ENCODE measurements at places on chromosomes 11 and 22. TPM values are rescaled to one million over a fixed set of nuclear protein-coding genes. Genes with fewer than 3 reads are reported as not detected.

The TBX1 gene
- total RNA-seq: not detected

The CSF2RB gene
- total RNA-seq: 41.2 TPM

The SPINDOC gene
- total RNA-seq: 27.5 TPM

The NCAM1 gene
- total RNA-seq: 0.37 TPM

The LRRC55 gene
- total RNA-seq: not detected

The RIBC2 gene
- total RNA-seq: not detected

The LRFN4 gene
- 10.6 TPM for total RNA-seq

The TBX10 gene
- not detected for total RNA-seq

The POU2AF2 gene
- total RNA-seq: not detected

The SLC6A5 gene
- total RNA-seq: not detected

DNA sequence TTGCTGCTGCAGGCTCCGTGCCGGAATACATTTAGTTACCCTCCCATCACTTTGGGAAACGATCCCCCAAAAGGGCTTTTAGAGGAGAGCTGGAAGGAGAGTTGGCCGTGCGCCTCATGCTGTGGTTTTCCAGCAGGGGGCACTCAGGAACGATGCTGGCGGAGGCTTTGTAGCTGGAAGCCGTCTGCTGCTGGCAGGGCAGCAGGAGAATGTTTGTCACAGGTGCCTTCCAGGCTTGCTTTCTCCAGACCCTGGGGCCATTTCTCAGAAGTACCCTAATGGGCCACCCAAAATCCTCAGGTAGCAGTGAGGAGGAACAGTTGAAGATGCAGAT lies 30.0 kb upstream of the CABP7 start:
- no peak overlapping the region for H3K4me3 ChIP-seq
- DNase-seq: no peak
- peaks cover 37% of the 10 kb centered on the region for H3K36me3 ChIP-seq
- H3K4me1 ChIP-seq: no peaks in the 10 kb centered on the region
- no peak overlapping the region for H3K27ac ChIP-seq

- DNase-seq: no peak
- H3K27me3 ChIP-seq: no peaks in the 10 kb centered on the region
- H3K27ac ChIP-seq: no peak overlapping the region
- H3K4me3 ChIP-seq: no peak overlapping the region
- peaks cover 52% of the 10 kb centered on the region for H3K4me1 ChIP-seq
Measured at GRCh38 chr11:111423250-111423615, 44.2 kb upstream of the POU2AF1 start.

DNA sequence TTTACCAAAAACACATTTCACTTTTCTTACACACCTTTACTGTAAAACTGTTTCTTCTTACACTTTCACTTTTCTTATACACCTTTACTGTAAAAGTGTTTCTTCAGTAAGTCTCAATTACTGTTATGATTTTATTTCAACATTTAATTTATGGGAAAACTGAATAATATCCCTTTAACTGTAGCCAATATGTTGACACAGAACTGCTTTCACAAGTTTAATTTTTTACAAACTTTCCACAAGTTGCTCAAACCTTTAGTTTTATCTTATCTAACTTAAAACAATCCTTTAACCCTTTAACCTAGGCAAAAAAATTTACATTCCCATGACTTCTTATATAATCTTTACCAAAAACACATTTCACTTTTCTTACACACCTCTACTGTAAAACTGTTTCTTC lies 63.3 kb upstream of the OR5AN1 start:
- H3K27me3 ChIP-seq: no peaks in the 10 kb centered on the region
- no peak overlapping the region for H3K4me3 ChIP-seq
- H3K27ac ChIP-seq: no peak overlapping the region
- no peaks in the 10 kb centered on the region for H3K36me3 ChIP-seq

GRCh38 chr22:27874185-27874584 lies 44.9 kb downstream of the PITPNB start:
- H3K27ac ChIP-seq: no peak overlapping the region
- peaks cover 3% of the 10 kb centered on the region for H3K4me1 ChIP-seq
- DNase-seq: no peak
- H3K36me3 ChIP-seq: peaks cover 50% of the 10 kb centered on the region

- DNase-seq: no peak
- no peaks in the 10 kb centered on the region for H3K27me3 ChIP-seq
- H3K27ac ChIP-seq: no peak overlapping the region
Measured at GRCh38 chr11:112770487-112770886, 190.7 kb upstream of the NCAM1 start.

- H3K36me3 ChIP-seq: no peaks in the 10 kb centered on the region
- DNase-seq: no peak
- H3K27me3 ChIP-seq: no peaks in the 10 kb centered on the region
- no peak overlapping the region for H3K27ac ChIP-seq
Measured at GRCh38 chr11:96112192-96113128, 188.6 kb upstream of the MTMR2 start.

- H3K27ac ChIP-seq: no peak overlapping the region
- no peak for DNase-seq
- H3K4me1 ChIP-seq: peaks cover 10% of the 10 kb centered on the region
- no peaks in the 10 kb centered on the region for H3K36me3 ChIP-seq
- H3K27me3 ChIP-seq: no peaks in the 10 kb centered on the region
Measured at GRCh38 chr22:22554587-22555284, 4.3 kb downstream of the PRAME start.

DNA sequence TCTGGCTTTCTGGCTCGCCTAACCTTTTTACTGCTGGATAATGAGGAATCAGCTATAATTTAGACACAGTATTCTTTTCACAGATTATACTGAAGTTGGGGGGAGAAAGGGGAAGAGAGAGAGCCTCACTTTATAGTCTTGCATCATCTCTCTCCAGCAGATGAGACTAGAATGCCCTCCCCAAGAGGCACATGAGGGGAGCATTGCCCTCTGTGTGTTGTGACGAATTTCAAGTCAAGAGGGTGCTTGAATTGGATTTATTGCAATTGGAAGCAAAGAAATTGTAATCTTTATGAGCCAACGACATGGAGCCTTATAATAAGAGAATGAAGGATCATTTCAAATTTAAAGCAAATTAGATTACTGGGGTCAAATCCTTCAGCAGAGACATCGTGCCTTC lies 17.6 kb upstream of the CADM1 start:
- DNase-seq: no peak
- H3K4me3 ChIP-seq: no peak overlapping the region
- no peaks in the 10 kb centered on the region for H3K27me3 ChIP-seq
- H3K36me3 ChIP-seq: no peaks in the 10 kb centered on the region
- no peaks in the 10 kb centered on the region for H3K4me1 ChIP-seq

- peaks cover 8% of the 10 kb centered on the region for H3K4me1 ChIP-seq
- DNase-seq: no peak
- no peaks in the 10 kb centered on the region for H3K27me3 ChIP-seq
- no peak overlapping the region for H3K27ac ChIP-seq
- no peak overlapping the region for H3K4me3 ChIP-seq
Measured at GRCh38 chr11:87150936-87151335, 113.2 kb downstream of the TMEM135 start.

GRCh38 chr11:74388678-74389327 lies 9.4 kb downstream of the PGM2L1 start:
- no peak overlapping the region for H3K4me3 ChIP-seq
- peak; percentile 75 for DNase-seq
- no peak overlapping the region for H3K27ac ChIP-seq
- no peaks in the 10 kb centered on the region for H3K36me3 ChIP-seq

DNA sequence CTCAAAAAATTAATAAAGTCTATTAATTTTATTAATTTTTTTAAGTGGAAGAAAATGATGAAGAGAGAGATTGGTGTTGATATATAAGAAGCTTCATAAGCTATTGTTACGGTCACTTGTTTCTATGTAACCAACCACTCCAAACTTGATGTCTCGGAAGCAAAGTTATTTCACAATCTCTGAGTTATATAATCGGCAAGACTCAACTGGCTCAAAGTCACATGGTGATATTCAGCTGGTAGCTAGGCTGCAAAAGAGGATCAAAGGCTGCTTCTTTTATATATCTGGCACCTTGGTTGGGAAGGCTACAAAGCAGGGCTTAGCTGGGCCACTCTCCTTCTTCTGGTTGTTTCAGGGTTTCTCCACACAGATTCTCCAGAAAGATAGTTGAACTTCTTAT lies 245.1 kb upstream of the ARHGAP42 start:
- H3K4me1 ChIP-seq: no peaks in the 10 kb centered on the region
- H3K27ac ChIP-seq: no peak overlapping the region
- no peak overlapping the region for H3K4me3 ChIP-seq
- H3K27me3 ChIP-seq: no peaks in the 10 kb centered on the region
- no peak for DNase-seq

- peaks cover 30% of the 10 kb centered on the region for H3K27me3 ChIP-seq
- H3K4me3 ChIP-seq: no peak overlapping the region
- H3K4me1 ChIP-seq: no peaks in the 10 kb centered on the region
- no peak for DNase-seq
- no peaks in the 10 kb centered on the region for H3K36me3 ChIP-seq
Measured at GRCh38 chr11:117743121-117743815, 53.7 kb downstream of the DSCAML1 start.

DNA sequence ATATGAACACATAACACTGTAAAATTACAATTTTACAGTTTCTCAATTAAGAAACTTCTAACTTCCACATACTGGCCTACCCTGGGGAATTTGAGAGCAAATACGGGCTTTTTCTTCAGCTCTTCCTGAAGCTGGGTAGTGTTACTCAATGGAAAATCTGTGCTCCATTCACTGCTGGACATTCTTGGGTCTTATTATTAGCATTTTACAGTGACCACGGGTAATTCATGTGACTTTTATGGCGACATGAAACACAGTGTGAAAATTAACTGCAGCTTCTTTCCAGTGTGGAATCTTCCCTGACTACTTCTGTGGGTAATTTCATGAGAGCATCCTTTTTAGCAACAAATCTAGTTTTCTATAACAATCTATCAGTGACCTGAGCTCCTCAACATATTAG lies 423.7 kb upstream of the ANO5 start:
- H3K27ac ChIP-seq: no peak overlapping the region
- no peaks in the 10 kb centered on the region for H3K4me1 ChIP-seq
- no peak for DNase-seq
- H3K27me3 ChIP-seq: no peaks in the 10 kb centered on the region
- no peaks in the 10 kb centered on the region for H3K36me3 ChIP-seq

DNA sequence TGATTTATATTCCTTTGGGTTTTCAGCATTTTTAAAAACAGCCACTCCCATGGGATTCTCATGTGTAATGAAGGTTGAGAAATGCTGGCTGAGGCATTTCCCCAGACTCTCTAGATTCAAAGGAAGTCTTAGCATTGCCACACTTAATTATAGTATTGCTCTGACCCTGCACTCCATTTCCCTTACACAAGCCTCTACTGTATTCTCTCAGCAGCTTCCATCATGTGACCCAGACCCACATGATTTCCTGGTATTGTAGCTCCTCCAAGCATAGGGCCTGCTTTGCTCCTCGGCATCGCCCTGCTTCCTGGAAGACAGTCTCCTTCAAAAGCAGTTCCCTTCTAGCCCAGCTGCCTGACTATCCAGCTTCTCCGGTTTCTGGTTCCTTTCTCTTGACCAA lies 261.5 kb downstream of the LARGE1 start:
- no peak overlapping the region for H3K4me3 ChIP-seq
- no peaks in the 10 kb centered on the region for H3K36me3 ChIP-seq
- H3K4me1 ChIP-seq: peaks cover 4% of the 10 kb centered on the region
- no peak overlapping the region for H3K27ac ChIP-seq

All from B cell (primary cell).